ENCODE measurements at places on chromosomes 7 and 10.

GRCh38 chr7:13602036-13602435, 387.4 kb downstream of the ETV1 start:
- no peak for DNase-seq

GRCh38 chr10:13915710-13916109, 328.9 kb downstream of the PRPF18 start:
- DNase-seq, result no peak

- DNase-seq, result no peak
Observed at GRCh38 chr10:120813085-120813484, 38.1 kb upstream of the WDR11 start.

DNA sequence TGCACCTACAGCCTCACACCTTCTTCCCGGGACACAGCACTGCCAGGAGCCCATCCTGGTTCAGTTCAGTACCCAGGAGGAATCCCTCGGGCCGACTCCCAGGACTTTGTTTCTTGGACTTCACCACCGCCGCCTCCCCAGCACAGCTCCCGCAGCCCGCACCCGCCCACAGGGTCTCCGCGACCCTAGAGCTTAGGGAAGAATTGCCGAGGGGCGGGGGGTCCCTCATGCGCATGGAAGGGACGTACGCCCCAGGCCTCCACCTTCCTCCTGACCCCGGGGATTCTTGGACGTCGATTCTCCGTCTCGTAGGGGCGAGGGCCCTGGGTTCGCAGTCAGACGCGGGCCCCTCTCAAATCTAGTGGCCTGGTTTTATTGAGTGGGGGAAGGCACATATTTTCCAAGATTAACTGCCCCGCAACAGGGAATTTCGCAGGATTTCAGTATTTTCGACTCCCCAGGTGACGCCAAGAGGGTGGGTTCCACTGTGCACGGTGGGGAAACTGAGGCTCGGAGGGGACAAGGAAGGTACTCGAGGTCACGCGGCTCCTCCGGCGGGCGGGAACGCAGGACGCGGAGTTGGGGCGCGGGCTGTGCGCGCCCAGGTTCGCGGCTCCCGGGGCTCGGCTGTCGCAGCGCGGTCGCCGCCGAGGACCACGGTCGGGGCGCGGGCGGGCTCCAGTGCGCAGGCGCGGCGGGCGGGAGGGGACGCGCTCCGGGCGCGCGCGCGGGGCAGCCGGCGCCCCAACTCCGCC, at the start of gene ADCY1:
TSS of gene ADCY1 (plus strand) at position 708 of the 755 bp plus-strand sequence. CDS start 176 bp downstream, outside the sequence.
- no peak for DNase-seq

DNA sequence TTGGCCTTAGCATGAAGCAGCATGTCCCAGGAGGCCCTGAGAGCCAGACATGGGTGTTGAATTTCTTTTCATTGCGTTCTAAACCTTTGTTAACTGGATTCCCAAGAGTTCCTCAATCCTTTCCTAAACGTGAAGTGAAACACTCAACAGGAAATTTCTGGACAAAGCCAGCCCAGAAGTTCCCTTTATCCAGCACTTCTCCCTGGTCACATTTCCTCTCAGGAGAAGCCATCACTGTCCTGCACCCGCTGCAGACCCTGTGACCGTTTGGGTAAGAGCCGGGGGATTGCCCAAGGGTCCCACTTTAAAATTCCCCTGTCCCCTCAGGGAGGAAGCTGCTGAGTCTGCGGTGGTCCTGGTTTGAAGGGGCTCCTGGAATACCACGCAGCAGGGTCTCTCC, 88.0 kb upstream of the ZPBP start:
- DNase-seq, result no peak

GRCh38 chr7:143395187-143396149, 13.2 kb downstream of the EPHA1 start:
- DNase-seq, result no peak

GRCh38 chr7:30805081-30805691, 34.0 kb downstream of the MINDY4 start:
- no peak for DNase-seq
